ENCODE measurements at places on chromosomes 6 and 20.

DNA sequence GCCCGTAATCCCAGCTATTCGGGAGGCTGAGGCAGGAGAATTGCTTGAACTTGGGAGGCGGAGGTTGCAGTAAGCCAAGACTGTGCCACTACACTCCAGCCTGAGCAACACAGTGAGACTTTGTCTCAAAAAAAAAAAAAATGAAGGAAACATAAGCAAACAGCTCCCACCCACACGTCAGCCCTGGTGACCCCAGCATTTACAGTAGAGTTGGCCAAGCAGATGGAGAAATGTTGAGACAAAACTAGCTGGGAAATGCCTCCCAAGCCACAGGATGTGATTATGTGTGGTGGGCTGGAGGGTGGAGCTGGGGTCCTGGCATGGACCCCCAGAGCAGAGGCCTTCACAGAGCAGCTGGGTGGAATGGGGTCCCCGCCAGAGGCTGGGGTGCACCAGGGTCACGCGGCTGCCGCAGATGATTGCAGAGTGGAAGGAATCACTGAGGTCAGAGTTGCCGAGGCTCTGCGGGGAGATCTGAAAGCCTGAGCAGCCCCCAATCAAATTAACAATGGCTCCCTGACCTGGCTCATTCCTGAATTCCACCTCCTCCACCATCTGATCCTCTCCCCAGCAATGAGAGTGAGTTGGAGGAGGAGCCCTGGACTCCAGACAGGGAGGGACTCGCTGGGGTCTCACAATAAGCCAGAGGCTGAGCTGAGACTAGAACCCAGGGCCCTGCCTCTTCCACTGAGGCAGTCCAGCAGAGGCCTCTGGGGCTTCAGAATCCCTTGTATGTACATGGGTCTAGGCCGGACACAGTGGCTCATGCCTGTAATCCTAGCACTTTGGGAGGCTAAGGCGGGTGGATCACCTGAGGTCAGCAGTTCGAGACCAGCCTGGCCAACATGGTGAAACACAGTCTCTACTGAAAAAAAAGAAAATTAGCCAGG lies 34.7 kb upstream of the TGM2 start:
- DNase-seq: no peak

- no peak for DNase-seq
Measured at GRCh38 chr20:54680872-54681619, 205.7 kb downstream of the DOK5 start.

DNA sequence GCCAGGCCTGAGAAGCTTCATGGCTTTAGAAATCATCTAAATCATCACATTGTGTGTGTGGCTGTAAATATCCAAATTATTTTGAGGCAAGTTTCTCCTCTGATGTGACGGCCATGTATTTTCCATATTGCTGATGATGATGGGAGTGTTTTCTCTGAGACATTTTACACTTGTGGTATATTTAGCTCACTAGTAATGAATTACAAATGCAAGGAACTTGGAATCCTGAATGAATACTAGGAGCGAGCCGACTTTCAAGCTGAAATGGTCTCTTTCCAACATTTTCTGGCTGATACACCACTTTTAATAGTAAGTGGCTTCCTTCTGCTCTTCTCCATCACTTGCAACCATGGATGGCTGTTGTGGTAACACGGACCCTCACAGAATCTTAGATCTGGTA lies 41.3 kb downstream of the UTRN start:
- no peak for DNase-seq

DNA sequence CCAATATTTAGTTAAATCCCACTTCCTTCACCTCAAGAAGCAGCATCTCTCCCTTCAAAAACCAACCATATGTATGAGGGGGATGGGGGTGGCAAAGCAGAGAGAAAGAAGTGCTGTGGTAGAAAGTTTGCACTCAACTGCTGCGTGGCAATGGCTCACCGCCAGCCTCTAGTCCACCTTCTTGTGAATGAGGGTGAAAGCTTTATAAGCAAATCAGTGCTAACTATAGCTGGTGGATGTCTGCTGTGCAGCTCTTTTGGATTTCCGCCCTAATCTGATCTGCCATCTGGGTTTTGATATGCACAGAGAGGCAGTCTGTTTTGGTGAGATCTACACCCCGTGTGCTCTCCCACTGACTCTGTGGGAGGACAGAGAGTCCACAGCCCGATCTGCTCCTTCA lies 281.2 kb upstream of the SUPT3H start:
- no peak for DNase-seq

DNA sequence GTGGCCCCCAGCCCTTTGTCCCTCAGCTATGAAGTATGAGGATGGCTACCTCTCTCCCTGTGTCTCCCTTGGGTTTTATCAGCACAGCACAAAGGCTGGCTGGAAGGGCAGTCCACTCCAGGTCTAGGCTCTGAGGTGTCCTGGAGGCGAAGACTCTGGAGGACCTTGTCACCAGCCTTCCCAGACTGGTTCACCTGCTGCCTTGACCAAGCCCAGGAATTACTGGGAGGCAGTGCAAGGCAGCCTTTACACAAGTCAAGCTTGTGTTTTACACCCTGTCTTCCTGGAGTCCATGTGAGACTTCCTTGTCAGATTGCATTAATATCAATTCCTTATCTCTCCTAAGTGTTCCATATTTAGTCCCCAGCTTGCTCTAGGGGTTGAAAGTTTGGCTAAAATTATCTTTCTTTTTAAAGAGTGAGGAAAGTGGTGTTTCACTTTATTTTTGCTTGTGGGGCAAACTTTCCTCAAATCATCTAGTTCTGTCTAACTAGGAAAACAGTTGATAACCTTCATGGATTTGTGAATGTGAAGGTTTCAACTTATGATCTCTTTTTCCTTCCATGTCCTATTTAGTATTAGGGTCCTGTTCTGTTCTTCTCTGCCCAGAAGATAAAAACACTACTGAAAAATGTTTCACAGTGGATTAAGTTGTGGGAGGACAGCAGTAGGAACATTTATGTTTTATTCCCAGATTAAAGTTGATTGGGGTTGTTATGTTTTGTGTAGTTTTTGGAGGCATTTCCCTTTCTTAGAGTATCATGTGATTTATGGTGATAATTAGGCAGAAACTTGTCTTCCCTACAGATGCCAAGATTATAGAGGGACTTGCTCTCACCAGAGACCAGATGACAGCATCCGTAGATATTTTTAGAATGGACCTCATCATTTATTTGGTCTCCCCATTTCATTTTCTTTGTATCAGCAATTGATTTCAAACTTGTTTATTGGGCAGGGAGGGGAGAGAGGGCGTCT lies 114.8 kb downstream of the FOXO3 start:
- no peak for DNase-seq

Measured in CD8-positive, alpha-beta memory T cell (primary cell).